LNCaP clone FGC (cell line): ENCODE measurements at places on chromosomes 7 and 10.

DNA sequence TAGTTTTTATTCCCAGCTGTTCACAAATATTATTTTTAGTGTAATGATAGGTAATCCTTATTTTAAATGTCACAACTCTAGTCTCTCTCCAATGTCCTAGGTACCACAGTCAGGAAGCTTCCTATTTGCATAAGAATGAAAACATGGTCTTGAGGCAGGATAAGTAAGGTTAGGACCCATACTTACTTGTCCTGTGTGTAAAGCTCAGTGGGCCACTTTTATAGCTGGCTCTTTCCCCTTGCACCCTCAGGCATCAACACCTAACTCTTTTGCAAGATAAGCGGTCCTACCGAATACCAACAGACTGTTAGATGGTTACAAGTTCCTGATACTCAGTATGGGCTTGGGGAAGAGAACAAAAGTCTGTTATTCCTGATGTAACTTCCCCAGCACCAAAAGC, 986.9 kb downstream of the NRG3 start:
- no peak for DNase-seq

DNA sequence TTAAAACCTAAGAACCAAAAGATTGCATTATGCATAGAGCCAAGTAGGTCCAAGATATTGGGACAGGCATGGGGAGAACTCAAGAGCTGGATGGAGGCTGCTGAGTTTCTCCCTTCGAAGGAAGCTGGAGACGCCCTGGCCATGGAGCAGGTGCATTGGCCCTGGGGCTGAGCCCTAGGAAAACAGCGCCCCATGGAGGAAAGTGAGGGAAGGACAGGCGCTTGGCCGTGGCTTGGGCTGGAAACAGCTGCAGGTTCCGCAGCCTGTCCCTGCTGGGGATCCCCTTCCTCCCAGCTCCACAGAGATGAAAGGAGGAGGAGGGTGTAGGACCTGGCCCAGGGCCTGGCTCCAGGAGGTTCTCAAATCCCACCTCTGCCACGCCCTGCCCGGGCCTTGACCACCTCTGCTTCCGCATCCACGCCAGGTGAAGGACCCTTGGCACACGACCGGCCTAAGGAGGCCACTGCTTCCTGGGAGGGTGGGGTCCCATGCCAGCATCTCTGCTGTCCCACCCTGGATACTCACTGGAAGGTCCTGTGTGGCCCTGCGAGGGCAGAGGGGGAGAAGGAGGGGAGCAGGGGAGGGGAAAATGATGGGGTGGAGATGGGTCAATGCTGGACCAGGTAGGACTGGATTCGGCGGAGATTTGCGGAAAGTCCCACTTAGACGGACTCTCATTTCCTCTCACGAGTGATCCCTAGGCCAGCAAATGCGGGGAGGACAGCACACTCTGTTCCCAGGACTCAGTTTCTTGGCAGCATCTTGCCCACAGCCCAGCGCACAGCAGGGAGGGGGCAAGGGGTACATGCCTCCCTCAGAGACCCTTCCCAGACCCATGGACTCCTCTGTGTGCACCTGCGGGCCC, 258.6 kb upstream of the TCERG1L start:
- DNase-seq = no peak

DNA sequence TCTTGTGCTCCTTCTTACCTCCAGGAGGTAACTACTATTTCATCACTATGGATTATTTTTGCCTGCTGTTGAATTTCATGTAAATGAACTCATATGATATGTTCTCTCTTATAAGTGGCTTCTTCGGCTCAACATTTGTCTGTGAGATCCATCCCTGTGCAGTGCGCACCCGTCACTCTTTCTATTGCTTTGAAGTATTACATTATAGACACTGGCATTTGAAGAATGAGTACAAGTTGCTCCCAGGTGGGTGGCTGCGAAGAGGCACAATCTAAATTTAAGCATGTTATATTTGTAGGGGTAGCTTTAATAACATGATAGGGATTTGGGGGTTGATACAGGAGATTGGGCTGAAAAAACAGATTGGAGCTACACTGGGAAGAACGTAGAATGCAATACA, 809.7 kb downstream of the CCSER2 start:
- DNase-seq = no peak

GRCh38 chr7:106944035-106944665, 79.1 kb downstream of the PIK3CG start:
- DNase-seq = no peak

- no peak for DNase-seq
These were observed 42.2 kb upstream of the SRGN start for GRCh38 chr10:69045441-69046300.

DNA sequence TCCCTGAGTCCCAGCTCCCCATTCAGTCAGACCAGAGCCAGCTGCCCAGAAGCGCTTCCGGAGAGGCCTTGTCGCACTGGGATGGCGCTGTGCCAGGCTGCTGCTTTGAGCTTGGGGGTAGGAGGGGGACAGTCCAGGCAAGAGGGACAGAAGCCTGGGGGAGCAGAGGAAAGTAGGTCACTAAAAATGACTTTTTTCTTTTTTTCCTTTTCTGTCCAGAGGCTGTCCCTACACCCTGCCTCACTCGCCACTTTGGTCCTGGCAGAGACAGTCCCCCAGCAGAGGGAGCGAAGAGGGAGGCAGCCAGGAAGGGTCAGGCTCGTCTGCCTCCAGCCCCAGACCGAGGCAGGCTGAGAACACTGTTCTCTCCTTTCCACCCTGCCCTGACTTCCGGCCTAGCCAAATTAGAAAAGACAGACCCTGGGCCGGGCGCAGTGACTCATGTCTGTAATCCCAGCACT, 15.8 kb upstream of the TRIM8 start:
- no peak for DNase-seq

- DNase-seq = no peak
These were observed 35.6 kb downstream of the PITRM1 start for GRCh38 chr10:3136763-3137611.

GRCh38 chr10:102086196-102086595, 21.0 kb downstream of the HPS6 start:
- DNase-seq = no peak

DNA sequence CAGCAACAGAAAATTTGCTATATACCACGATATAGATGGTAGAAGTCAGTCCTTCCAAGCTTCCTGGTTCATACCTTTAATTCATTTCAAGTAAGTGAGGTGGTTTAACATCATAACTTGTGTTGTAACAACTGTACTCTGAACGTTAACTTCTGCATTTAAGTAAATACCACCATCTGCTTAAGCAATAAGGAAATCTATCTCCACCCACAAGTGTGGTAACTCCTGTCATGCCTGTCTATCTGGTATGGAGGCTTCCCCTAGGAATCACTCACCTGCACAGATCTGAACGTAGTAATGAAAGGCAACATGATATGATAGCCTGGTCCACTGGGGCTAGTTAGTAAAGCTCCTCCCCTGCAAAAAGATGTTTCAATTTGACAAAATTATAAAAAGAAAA, 2.3 kb downstream of the ERLIN1 start:
- DNase-seq = peak; percentile 40

DNA sequence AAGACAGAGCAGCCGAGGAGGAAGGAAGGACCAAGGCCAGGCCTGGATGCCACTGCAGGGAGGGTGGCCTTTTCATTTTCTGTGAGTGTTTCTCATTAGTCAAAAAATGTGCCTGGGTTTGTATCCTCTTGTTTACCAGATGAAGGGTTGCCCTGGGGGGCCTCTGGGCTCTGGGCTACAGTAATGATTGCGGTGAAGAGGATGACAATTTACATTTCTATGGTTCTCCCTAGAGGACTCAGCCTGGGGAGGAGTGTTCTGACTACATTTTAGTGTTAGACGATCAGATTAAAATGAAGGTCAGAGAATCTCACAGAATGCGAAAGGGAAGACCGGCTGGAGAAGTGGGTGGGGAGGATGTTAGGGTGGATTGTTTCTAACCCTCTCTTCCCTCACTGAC, 108.0 kb upstream of the KMT2C start:
- DNase-seq = no peak

DNA sequence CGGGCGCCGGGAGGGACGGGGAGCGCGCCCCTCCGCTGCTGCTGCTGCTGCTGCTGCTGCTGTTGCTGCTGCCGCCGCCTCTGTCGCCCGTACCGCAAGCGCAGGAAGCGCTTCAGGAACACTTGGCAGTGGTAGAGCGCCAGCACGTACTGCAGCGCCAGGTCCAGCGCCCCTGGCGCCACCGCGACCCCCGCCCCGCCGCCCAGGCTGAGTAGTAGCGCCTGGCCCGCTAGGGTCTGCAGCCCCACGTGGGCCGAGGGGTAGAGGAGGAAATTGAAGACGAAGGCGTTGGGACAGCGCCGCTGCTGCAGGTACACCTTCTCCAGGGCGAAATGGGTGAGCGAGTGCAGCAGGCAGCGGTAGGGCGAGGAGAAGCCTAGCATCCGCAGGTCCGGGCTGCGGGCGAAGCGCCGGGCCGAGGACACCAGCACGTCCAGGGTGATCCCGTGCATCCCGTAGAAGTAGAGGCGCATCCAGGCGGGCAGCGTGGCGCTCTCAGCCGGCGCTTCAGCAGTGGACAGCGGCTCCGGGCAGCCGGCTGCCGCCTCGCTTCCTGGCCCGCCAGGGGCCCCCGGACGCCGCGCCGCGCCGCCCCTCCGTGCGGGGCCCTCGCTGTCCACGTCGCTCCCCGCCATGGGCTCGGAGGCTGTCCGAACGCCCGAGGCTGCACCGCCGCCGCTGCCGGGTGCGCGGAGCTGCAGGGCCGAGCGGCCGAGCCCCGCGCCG, at the start of gene TMEM229A:
TSS of gene TMEM229A (minus strand) at position 699 of the 726 bp plus-strand sequence. CDS start at position 635, 64 bp downstream.
- DNase-seq = no peak

DNA sequence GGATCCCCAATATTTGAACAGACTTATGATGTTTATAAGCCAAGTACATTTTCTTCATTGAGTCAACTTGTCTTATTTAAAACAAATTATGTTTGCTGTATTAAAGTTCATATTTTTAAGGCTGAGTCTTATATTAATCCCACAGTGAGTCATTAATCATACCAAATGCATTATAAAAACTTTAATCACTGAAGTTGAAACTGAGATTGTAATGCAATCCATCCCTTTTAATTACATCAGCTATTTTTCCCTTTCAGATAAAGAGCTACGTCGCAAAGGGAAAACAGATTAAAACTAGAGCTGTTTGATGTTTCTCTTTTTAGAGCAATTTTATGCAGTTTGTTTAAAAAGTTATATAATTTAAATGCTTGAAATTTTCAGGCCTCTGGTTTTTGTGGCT, 183.0 kb downstream of the ARID5B start:
- no peak for DNase-seq

- no peak for DNase-seq
These were observed 370.7 kb upstream of the HPS1 start for GRCh38 chr10:98817396-98817795.

GRCh38 chr7:4883033-4883371, 514 bp downstream of the RADIL start:
- no peak for DNase-seq

DNA sequence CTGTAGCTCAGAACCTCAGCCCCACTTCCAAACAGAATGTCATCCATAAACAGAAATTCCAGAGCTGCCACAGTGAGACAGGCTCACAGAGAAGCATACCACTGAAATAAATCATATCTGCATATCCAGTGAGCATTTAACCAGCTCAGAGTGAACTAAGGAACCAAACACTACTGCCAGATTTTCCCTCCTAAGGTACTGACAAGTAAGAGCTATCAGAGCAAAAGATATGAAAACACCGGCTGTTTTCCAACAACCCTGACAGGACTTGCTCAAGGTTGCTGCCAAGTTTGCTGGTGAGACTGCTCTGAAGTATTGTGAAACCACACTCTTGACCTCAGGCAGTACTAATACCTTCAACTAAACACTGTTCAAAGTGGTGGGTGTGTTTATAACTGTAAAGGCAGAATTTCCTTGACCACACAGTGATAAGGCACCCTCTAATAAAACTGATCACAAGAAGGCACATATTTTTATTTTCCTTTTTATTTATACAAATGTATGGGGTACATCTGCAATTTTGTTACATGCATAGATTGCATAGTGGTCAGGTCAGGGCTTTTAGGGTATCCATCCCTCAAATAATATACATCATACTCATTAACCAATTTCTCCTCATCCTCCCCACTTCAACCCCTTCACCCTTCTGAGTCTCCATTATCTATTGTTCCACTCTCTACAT, 18.3 kb downstream of the SGMS1 start:
- DNase-seq = peak; percentile 91

DNA sequence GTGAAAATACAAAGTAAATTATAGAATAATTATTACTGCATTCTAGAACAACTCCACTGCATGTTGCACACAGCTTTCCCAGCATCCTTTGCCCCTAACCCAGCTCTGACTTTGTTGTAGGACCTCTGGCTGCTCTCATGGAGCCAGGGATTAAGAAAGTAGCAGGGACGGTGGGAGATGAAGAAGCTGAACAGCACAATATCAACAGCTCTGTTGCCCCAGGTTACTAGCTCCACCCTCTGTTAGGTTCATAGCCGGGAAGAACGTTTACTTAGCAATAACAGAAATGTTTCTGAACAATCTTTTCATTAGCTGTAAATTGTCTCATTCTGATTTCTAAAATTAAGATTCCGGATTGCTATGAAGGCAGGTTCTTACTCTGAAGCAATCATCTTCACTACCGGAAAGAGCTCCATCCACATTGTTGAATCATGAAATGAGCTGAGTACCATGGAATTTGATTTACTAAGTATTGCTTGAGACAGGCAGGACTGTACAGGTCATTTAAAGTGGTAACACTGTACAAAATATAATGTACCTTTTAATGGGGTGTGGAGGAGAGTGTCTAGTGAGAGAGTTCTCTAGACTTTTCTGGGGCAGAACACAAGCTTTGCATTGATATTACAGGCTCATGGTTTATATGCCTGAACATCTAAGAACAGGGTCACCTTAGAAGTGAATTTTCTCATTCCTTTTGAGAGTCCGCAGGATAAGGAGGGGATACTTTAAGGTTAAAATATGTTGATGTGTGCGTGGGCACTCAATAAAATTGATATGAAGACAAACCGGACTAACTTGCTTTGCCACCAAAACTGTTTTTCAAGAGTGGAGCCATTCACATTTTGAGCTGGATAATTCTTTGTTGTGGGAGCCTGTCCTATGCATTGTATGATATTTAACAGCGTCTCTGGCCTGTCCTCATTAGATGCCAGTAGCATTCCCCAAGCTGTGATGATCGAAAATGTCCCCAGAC, 20.8 kb upstream of the RAB18 start:
- no peak for DNase-seq
